ENCODE measurements at places on chromosomes 1 and 21.

DNA sequence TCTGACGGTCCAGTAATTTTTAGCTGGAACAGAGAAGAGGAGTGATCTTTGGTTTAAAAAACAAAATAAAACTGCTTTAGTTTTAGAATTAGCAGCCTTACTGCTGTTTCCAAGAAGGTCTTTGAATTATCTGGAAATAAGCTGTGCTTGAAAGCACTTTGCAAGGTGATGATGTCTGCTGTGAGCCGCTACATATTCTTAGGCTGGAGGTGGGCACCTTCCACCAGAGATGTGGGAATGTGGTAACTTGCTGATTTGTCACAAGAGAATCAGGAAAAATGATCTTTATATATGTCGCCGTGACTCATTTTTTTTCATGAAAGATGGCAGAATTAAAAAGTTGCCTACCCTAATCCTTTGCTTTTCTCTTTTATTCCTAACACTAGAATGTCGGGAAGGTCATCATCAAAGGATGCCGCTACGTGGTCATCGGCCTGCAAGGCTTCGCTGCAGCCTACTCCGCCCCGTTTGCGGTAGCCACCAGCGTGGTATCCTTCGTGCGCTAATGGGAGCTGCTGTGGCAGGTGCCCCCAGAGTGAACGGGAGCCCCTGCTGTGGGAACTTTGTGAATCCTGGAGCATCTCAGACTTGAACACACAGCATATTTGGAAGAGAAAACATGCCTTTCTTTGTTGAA, 6.2 kb downstream of the C1orf115 start:
- no peak for DNase-seq

DNA sequence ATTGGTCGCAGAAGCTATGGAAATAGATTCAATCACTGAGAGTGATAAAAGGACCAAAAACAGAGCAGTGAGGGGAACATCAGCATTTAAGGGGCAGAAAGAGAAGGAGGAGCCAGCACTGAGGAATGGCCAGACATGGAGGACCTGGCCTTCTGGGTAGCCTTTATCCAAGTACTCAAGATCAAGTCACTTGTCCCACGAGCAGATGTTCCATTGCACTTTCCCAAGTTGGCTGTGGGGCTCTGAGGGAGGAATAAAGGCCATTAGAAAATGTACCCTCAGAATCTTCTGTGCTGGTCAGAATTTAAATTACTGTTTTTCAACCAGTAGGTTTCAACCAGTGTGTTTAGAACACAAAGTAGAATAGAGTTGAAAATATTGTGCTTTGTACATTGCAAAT, 55.3 kb downstream of the GIPC2 start:
- DNase-seq: no peak

GRCh38 chr1:112312315-112312714, 83.7 kb upstream of the CTTNBP2NL start:
- no peak for DNase-seq

GRCh38 chr21:37967036-37967435, 50.8 kb upstream of the KCNJ6 start:
- no peak for DNase-seq

DNA sequence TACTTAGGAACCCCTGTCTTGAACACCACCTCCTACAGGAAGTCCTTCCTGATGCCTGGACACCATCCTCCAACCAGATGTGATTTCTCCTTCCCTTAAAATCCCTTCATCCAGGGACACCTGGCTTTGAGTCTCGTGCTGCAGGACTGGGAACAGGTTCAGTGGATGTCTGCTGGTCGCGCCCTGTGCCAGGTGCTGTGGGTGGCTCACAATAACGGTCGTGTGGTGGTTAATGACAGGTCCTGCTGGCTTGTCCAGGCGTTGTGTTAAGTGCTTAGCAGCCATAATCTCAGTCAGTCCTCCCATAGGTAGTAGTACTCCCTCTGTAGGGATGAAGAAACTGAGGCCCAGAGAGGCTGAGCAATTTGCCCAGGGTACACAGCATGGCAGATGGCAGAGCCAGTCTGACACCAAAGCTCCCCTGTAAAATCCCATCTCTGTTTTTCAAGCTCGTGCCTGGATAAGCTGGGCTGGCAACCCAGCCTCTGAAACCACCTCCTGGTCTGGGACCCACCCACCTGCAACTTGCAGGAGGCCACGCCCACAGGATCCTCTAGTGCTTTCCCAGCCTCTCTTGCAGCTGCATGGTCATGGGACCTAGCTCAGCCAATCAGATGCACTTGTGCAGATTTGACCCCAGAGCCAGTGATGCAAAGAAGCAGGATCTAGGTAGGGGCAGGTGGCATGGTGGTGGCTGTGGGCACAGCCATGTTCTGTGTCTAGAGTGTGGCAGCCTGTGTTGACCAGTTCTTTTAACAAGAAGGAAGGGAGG, 106.0 kb upstream of the IFFO2 start:
- no peak for DNase-seq

DNA sequence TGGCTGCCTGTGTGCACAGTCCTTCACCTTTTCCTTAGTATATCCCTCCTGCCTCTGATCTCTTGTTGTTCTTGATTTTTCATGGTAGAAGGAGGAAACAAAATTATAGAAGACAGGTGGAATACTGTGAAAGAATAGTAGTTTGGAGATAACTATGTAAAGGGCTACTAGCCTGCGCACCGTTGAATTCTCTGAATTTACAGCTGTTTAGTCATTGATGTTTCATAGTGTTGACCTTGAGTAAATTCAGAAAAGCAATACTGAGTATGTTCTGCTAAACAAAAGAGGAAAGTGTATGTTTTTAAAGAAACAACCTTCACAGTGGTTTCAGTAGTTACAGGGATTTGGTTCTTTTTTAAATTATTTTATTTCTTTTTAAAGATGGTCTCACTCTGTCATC, 18.1 kb downstream of the CAMTA1 start:
- DNase-seq: no peak

GRCh38 chr1:89812992-89813391, 7.8 kb upstream of the LRRC8D start:
- DNase-seq: peak; percentile 80

DNA sequence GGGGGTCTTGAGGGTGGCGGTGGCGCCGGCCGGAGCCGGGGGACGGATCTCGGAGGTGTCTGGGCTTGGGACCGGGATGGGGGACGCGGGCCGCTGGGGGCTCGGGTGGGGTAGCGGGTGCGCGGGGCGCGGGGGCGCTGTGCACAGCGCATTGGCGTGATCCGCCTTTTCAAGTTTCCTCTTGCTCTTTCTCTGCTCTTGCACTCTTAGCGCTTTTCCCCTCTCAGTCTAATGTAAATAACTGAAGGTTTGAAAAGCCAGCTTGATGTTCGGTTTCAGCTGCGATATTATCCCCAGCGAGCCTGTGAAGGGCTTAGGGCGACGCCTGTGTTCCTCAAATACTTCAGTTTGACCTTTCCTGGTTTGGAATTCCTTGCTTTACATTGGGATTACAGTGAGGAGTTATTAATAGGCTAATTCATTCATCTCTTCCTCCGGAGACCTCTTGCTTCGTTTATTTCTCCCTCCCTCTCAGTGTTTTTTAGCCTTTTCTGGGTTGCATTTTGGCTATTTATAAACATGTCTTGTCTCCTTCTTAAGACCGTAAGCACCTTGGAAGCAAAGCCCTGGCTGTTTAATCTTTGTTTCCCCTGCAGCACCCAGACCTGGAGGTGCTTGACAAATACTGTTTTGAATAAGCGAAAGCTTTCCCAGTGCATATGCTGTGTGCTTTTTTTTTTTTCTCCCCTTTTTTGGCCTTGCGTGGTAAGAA, 693 bp downstream of the RAB4A start:
- DNase-seq: no peak

DNA sequence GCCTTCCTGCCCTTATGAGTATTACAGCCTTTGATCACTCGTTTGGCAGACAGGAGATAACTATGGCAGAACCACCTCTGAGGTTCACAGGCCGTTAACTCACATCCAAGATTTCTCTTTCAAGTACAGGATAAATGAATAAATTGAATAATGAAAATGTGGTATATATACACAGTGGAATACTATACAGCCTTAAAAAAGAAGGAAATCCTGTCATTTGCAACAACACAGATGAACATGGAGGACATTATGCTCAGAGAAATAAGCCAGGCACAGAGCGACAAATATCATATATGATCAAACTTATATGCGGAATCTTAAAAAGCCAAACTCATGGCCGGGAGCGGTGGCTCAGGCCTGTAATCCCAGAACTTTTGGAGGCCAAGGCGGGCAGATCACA, 32.6 kb downstream of the TGFBR3 start:
- DNase-seq: no peak
